ENCODE measurements at places on chromosomes 3 and 15.

DNA sequence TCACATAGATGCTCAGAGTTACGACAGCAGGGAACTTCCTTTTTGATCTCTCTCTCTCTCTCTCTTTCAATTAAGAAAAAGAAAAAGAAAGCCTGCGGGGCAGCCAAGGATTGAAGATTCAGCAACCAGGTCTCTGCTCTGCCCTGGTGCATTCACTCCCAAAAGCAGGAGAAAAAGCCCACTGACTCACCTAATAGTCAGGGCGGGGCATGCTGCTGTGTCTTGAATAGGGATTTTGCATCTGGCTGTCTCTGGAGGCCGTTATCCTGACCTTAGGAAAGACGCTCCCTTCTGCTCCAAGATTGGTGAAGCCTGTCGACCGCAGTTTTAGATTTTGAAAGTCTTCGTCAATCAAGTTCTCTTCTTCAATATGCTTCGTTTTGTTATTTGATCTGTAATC is 20.8 kb upstream of the ITGB5 start:
- DNase-seq, result no peak

- no peak for DNase-seq
These were observed 668.3 kb upstream of the ZNF385D start for GRCh38 chr3:22419261-22419660.

GRCh38 chr3:189588475-189589178 is 42.6 kb upstream of the TP63 start:
- DNase-seq, result peak; percentile 51

GRCh38 chr3:65924762-65925161 is 114.0 kb downstream of the MAGI1 start:
- no peak for DNase-seq

GRCh38 chr15:98827217-98827616 is 178.9 kb downstream of the IGF1R start:
- DNase-seq, result no peak

- no peak for DNase-seq
These were observed 30.8 kb downstream of the IRAK2 start for GRCh38 chr3:10195366-10196089.

GRCh38 chr3:150765949-150766720 is 3.2 kb upstream of the SIAH2 start:
- DNase-seq, result no peak
